ENCODE measurements at places on chromosomes 7 and 10.

DNA sequence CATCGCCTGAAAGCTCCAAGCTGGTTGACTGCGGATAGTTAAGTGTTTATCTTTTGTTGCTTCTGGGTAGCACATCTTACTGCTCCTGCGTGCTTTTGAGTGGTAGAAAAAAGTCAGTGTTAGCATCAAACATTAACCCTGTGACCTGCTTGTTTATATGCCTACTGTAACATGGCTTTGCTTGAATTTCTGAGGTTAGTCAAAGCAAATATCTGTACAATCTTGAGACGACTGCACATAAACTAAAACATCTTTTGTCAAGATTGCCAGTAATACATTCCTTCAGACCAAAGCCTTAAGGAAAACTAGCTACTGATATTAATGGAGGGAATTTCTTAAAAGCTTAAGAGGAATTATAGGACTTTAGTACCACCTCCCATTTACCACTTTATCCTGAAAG, 163.7 kb downstream of the BAMBI start:
- DNase-seq: no peak

GRCh38 chr10:78780551-78780961, 288.2 kb upstream of the ZMIZ1 start:
- DNase-seq: no peak

DNA sequence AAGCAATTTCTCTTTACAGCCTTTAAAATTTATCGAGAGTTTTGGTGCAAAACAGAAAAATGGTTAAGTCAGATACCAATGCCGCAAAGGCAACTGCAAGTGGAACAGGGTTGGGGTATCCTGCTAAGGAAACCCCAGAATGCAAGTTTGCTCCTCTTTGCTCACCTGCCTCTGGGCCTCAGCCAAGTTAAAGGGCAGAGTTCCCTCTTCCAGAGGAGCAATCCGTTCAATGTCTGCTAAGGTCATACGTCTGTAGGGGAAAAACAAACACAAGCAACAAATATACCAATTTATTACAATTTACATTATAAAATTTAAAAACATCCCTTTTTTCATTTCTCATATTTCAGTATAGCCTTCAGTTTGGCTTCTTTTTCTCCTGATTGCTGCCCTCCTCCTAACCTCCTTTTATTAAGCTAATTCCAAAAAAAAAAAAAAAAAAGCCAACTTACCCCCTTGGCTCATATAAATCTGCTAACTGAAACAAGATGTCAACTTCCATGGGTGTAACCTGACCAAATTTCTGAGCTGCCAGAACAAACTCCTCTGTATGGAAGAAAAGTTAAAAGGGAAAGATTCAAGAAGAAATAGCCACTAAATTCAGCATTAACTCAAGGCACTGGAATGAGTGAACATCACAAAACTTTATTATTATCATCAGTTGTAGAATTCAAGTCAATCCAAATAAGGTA, 132.6 kb downstream of the SLC25A13 start:
- DNase-seq: no peak

DNA sequence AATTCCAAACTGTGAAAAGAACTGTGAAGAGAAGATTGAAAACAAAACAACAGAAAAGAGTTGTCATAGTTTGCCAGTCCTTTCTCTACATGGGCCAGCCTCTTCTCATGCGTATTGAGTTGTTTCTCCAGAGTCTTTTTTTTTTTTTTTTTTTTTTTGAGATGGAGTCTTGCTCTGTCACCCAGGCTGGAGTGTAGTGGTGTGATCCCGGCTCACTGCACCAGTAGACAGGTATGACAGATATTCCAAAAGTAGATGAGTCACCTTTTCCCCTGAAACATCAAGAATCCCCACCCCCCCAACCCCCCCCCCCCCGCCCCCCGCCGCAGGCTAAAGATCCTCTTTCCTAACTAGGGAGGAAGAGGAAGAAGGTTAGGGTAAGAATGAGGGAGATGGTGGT, 15.6 kb upstream of the KMT2C start:
- DNase-seq: no peak

DNA sequence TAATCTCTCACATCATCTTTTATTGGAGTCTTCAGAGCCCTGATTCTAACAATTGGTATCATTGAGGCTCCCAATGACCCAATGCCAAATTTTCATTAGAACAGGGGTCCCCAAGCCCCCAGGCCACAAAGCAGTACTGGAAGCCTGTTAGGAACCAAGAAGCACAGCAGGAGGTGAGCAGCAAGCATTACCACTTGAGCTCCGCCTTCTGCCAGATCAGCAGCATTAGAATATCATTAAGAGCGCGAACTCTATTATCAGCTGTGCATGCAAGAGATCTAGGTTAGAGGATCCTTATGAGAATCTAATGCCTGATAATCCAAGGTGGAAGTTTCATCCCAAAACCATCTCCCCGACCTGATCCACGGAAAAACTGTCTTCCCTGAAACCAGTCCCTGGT, 23.1 kb downstream of the KIF5B start:
- DNase-seq: no peak

DNA sequence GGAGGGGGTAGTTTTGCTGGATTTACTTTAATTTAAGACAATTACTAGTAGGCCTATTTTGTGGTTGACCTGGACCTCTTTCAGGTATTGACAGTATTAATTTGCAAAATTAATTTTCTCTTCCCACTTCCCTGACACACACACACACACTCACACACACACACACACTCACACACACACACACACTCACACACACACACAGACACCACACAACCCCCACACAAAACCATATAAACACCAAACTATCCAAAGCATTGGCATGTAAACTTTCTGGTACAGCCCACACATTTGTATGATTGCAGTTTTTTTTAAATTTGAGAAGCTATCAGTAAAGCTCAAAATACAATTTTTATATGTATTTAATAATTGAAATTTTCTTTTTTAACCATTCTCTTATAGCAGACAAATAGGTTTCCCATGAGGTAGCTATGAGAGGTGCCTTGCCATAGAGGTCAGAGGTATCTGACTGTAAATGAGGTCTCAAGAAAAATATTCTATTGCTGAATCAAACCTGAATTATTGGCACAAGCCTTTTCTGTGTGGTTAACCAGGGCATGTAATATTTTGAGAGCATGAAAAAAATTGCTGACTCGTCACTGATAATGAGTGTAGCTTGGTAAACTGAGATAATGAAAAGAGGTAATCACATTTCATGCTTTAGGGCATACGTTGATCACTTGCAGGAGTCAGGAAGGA, 306.5 kb downstream of the GATA3 start:
- no peak for DNase-seq

DNA sequence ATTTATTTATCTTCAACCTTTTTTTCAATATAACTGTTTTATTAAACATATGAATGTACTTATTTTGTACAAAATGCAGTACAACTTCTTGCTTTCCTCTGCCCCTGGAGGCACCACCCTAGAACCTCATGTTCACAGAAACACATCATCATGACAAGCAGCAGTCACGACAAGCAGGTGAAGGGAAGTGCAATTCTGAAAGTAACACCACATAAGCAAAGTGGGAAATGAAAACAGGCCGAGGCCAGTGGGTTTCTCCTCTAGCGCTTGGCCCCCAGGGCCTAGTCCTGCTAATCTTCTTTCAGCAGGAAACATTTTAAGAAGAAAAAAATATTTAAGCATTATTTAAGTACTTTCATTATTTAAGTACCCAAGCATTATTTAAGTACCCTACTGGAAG, 598.1 kb downstream of the SH2D4B start:
- DNase-seq: no peak

DNA sequence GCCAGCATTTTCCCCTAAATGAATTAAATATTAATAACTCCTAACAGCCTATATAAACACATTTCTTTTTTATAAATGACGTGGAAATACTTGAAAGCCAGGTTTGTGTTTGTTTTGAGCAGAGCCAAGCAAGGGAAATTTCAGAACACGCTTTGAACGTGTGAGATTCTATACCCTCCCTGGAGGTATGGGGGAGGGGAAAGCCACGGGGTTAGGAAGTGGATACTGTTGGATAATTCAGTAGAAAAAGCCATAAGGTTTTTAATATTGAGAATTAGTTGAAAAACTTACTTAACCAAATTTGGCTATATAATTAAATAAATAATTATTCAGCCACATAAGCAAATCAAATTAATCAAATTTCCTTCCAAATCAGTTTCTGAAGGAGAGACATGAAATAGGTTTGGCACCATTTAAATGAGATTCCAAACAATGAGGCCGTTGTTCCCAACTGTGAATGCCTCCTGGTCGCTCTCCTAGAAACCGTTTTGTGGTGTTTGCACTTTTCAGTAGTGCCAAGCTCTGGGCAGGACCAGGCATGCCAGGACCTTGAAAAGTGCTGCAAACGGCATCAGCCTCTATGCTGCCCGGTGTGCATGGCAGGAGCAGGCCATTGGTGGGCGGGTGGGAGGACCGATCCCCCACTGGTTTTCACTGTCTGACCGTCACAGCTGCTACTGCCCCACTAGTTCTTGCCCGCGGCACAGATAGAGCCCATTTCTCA, 88.1 kb downstream of the SEPTIN14 start:
- no peak for DNase-seq

DNA sequence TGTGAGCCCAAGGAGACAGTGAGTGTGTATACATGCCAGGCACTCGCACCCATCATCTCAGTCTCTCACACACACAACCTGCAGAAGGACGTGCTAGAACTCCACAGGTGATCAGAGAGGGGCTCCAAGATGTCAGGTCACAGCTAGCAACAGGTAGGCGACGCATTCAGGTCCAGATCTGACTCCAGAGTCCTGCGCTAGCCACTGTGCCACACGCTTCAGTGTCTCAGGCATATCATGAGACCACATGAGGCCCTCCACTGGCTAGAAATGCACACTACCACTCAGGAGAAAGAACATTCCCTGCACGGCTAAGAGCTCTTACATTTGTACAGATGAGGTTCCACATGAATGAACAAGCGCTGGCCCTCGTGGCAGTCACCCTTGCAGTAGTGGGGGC, 11.5 kb downstream of the AKR1B1 start:
- no peak for DNase-seq

Measured in activated T-cell treated with anti-CD3 and anti-CD28 coated beads for 24 hours (primary cell).